ENCODE measurements at places on chromosomes 2 and 18.

DNA sequence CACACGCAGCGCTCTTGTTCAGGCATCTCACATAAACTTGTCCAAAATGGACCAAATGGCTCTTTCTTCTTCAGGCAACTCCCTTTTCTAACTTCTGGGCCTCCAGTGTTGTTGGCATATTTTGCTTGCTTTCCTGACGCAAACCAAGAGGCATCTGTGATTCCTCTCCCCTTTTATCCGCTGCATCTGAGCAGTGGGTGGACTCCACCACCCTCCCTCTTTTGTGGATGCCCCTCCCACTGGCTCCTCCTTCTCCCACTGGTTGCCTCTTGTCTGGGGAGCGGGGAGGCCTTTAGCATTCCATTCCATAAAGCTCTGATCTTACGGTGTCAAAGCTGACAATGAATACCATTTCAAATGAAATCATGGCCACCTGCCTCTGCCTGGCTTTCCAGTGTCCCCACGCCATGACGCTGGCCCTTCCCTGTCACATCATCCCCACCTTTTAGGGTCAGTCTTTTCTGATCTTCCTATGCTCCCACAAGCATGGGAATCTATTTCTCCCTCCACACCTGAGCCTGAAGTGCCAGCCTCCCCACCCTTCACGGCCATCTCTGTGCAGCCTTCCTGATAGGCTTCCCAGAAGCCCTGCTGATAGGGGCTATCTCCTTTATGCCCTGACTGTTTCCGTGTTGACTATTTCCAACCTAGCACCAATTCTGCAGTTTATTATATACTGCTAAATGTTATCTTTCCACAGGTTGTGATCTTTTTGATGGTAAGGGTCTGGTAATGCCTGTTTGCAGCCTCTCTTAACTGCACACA, 51.5 kb downstream of the RPL37A start:
- DNase-seq: no peak

DNA sequence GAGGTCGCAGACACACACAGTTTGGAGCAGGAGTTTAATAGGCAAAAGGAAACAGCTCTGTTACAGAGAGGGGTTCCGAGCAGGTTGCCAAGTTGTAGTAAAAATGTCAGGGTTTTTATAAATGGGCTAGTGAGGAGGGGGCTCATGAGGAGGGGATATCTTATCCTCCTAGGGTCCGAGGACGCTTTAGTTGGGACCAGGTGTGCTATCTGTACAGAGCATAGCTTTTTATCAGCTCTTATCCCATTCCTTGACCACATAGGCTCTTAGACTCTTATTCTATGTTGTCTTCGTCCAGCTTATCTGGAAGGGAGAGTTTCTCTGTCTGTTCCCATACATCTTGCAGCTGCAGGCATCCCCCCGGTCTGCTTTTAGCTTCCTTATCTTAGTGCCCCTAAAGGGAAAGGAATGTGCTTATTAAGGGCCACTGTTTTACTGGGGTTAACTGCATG, 44.7 kb downstream of the PDK1 start:
- no peak for DNase-seq

- DNase-seq: peak; percentile 67
These were observed 14.6 kb downstream of the SNORC start for GRCh38 chr2:232884549-232885263.

DNA sequence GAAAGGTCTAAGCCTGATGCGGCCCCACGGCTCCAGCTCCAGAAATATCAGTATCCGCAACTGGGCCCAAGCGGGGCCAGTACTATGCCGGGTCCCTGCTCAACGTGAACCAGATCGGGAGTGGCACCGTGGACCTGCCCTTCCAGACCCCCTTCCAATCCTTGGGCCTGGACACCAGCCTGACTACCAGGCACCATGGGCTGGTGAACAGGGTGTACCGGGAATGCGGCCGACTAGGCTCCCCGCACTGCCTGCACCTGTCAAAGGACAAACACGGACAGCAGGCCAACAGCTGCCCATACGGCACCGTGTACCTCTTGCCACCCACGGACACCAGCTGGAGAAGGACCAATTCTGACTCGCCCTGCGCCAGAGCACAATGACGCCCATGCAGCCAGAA, 1196.9 kb upstream of the CHAC2 start:
- no peak for DNase-seq

DNA sequence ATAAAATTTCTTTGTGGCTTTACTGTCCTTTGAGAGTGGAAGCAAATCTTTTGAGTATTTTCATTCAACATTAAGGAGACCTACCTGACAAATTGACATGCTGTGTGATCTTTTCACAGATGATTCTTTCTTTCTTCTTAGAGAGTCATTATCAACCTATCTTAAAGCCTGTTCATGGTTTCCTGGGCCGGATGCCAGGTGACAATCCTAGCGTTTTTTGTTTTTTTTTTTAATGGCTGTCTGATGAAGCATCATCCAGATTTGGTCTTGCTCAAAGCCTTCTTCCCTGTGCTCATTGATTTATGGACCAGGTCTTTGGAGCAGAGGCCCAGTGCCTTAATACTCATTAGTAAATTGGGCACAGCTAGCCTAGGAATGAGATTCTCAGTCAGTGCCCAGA, 9.8 kb upstream of the MGAT5 start:
- DNase-seq: no peak

- DNase-seq: no peak
These were observed 74.5 kb downstream of the ETAA1 start for GRCh38 chr2:67471681-67472080.

DNA sequence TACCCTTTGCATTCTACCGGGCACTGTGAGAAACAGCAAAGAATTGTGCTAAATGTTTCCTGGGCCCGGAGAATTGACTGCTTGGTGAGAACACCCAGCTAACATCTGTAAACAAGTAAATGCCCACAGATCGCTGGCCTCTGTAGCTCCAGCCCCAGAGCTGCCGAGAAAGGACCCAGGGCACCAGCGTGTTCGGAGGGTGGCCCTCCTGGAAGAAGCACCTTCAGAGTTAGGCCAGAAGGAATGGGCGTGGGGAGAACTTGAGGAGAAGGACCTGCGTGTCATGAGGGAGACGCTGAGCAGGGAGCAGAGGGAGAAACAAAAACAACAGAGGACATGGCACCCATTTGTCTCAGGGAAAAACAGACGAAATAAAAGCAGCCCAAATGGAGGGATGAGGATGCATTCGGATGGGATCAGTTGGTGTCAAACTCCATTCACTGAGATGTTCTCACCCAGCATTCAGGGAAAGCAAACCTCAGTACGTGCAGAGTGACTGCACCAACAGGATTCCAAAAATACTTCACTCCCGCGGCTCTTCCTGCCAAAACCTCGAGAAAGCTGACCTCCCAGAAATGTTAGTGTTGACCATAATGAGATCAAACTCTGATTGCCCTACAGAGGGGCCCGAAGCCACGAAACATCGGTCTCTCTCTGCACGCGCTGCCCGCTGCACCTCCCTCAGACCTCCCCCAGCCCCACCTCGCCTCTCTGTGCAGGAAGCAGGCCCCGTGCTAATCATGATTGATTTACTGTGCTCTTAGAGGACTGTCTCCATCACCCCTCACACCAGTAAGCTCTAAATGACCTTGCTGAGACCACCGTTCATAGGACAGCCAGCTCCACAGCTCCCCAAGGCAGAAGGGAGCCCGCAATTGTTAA, 376.3 kb upstream of the SALL3 start:
- DNase-seq: no peak

GRCh38 chr2:37711831-37712230, 40.4 kb upstream of the CDC42EP3 start:
- DNase-seq: no peak

DNA sequence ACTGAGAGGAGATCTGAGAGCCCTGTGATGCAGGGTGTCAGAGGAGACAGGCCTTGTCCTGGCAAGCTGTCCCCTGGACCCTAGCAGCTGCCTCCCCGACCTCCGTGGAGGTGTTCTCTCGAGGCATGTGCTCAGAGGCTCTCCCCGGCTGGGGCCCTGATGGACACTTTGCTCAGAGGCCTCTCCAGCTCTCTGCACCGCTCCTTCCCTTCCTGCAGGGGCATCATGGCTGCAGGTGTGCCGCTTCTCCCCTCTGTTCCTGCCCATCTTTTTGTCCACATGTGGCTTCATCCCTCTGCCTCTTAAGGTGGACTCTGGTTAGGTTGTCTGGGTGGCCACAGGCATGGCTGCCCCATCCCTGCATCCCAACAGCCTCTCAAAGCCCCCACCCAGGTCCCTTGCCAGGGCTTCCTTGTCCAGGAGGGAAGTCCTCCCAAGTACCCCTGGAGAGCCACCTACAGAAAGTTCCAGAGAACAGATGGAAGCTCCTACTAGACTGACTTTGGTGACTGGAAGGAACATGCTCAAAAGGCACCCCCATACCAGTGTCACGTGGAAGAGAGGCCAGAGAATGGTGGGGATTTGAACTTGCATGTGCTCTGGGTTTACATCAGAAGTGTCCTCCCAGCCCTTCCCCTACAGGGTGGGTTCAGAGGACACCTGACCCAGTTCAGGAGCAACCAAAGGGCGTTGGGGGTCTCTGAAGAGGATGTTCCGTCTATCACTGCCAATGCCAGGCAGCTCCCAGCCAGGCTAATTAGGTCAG, 120.4 kb downstream of the KLHL29 start:
- DNase-seq: no peak

GRCh38 chr2:7774481-7774880, 857.3 kb downstream of the RNF144A start:
- DNase-seq: no peak

- no peak for DNase-seq
These were observed 180.7 kb upstream of the SERPINE2 start for GRCh38 chr2:224219781-224220180.

GRCh38 chr2:73917696-73918207, 8.9 kb upstream of the DGUOK start:
- no peak for DNase-seq

GRCh38 chr2:189751080-189751658, 11.4 kb downstream of the OSGEPL1 start:
- no peak for DNase-seq

- DNase-seq: no peak
These were observed 190.1 kb downstream of the LNPK start for GRCh38 chr2:175811971-175812370.

- DNase-seq: no peak
These were observed 5.3 kb upstream of the NCK2 start for GRCh38 chr2:105739426-105739825.

DNA sequence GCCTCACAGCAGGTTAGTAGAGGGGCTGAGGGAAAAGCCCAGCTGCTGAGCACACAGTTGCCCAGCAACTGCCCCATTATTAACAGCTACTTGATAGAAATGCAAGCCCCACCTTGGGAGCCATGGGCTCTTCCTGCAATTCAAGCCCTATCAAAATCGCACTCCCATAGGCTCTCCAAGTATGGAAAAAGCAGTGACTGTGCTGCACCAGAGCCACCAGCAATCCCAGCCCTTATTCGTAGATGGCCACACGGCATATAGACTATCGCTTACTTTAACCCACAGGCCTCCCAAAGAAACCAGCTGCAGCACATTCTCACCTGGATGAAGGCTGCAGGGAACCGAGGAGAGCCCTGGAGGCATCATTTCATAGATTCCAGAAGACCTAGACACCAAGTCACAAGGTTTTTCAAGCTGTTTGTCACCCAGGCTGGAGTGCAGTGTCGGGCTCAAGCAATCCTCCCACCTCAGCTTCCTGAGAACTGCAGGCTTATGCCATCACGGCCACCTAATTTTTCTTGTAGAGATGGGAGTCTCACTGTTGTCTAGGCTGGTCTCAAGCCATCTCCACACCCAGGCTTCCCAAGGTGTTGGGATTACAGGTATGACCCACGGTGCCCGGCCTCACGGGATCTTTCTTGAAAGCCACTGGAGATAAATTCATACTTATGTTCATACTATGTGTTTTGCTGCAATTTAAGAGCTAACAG, 11.3 kb downstream of the NCL start:
- no peak for DNase-seq

DNA sequence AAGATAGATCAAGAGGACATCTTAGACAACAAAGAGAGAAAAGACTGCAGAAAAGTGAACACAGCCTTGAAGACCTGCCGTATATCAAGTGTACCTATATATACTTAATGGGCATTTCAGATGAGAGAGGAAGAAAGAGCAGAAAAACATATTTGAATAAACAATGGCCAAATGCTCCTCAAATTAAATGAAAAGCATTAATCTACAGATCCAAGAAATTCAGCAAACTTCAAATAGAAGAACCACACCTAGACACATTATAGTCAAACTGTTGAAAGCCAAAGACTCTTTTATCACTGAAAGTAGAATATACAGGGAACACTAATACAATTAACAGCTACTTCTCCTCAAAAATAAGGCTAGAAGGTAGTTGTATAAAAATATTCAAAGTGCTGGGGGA, 18.7 kb upstream of the TTL start:
- no peak for DNase-seq

- DNase-seq: no peak
These were observed 14.8 kb downstream of the PIK3C3 start for GRCh38 chr18:41969881-41970280.

DNA sequence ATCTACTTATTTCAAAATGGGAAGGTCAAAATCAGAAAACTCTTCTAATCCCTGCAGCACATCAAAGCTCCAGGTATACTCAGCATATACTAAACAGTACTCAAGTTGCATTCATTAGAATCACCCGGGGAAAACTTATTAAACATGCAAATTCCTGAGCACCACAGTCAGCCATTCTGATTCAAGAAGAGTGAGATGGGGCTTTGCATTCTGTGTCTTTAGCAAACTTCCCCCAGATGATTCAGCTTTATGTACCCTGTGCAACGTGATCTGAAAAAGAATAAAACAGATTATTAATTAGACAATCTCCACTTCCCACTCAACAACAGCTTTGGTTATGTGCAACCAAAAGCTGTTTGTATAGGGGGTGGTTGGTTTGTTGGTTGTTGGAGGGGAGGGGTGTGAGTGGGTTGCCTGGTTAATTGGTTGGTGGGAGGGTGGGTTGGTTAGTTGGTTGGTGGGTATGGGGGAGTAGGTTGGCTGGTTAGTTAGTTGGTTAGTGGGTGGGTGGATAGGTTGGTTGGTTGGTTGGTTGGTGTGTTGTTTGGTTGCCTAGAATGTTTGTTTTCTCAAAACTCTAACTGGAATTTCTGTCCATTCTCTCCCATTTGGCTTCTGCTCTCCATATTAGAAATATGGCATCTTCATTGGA, 112.5 kb upstream of the AGAP1 start:
- DNase-seq: no peak

DNA sequence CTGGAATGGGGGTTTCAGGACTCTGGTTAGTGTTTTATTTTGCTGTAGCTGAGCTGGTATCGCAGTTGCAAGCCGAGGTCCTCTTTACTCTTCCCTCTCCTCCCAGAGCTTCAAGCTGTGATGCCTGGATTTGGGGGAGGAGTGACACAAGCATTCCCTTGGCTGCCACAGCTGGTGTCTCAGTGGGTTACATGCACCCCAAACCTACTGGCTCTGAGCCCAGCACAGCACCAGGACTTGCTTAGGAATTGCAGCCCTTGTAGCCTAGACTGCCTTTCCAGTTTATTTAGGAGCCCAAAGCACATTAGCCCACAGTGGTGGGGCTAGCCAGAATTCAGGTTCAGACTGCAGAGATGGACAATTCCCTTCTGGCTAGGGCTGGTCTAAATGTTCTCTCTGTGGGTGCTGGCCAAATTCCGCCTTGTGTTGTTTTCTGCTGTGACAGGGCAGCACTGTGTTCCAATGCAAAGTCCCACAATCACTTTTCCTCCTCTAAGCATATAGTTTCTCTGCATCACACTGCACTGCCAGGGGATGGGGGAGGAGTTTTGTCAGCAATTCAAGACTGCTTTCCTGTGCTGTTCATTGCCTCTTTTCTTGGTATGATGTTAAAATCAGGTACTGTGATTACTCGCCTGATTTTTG, 122.8 kb downstream of the SLC4A10 start:
- no peak for DNase-seq

GRCh38 chr2:21047141-21048009, 3.5 kb upstream of the APOB start:
- no peak for DNase-seq

GRCh38 chr2:119333360-119333759, 33.3 kb downstream of the C2orf76 start:
- DNase-seq: no peak

GRCh38 chr2:168699844-168700417, 102.5 kb upstream of the NOSTRIN start:
- DNase-seq: peak; percentile 88
